ENCODE measurements at places on chromosomes 16 and 17.

DNA sequence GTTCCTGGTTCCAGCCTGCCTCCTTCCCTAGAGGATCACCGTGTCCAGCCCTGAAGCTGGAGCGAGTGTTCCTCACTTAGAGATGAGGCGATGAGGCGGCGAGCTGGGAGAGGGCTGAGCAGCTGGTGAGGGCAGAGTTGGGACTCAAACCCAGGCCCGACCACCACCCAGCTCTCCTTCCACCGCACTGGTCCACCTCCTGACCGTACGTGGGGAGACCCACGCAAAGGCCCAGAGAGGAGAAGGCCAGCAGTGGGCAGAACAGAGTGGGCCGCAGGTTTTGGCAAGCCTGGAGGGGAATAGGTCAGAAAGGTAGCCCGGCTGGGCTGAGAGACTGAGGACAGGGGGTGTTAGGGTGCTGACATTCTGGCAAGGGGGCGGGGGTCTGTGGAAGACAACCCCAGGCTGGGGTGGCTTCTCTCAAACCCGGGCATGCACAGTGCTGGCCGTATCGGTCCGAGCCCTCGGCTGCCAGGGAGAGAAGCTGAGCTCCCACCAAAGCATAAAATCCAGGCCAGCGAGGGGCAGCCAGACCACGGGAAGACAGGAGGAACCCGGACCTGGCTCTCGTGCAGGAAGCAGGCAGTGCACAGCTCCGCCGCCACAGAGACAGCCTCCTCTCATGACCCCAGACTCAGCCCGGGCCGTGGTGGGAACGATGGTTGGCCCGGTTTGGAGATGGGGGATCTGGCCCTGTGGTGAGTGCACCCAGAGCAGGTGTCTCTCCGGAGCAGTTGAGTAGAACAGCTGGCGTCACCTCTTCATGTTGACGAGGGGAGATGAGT, 24.9 kb downstream of the MLYCD start:
- no peak for DNase-seq

DNA sequence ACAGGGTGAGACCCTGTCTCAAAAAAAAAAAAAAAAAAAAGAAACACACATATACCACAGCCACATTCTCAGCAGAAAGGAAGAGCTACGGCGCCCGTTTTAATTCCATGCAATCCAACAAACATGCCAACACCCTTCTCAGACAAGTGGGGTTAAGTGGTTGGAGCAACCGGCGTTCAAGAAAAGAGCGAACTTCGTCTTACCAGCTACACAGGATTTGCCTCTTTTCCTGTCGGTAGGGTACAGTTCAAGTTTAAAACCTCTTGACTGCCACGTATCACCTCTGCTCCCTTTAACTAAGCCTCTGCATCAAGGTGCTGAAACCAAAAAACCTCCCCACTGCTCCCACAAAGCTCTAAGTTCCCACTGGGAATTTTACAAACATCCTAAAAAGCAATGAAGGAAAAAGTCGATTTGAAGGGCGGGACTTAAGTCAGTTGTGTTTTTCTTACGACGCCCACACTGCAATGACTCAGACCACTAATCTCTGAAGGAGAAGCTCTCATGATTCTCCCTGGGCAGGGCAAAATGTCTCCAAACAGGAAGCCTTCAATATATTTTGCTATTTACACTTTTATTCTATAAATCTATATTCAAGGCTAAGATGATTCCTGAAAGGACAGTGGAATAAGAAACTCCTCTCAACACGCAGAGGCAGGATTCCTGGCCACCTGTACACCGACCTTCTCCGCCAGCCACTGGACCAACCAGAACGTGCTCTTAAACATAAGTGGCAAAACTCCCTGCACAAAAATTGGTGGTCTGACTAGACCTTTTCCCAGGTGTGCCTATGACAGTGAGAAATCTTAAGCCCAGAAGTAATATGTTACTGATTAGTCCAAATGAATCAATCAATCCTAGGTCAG, 18.8 kb downstream of the SRP68 start:
- peak; percentile 55 for DNase-seq

DNA sequence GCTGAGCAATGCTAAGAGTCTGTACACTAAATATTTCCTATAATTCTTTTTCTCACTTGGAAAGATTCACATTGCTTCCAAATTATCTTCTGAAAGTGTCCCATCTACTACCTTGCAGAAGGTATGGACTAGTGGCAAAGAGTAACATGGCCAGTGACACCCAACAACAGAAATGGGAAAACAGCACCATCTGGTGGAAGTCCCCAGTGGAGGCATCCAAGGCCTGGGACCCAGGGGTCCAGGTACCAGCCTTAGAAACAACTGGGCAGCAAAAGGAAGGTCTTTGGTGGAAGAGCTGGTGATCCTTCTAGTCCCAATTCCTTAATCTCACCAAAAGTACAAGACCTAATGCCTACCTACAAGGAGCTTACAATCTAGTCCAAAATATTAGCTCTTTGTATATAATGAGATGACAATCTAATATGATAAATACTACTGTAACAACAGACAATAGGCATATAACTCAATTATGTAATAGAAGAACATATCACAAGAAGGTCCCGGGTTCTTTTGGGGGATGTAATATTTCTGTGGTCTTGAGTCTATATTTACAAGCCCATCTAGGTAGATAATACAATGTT, 55.3 kb downstream of the SKAP1 start:
- DNase-seq = no peak

DNA sequence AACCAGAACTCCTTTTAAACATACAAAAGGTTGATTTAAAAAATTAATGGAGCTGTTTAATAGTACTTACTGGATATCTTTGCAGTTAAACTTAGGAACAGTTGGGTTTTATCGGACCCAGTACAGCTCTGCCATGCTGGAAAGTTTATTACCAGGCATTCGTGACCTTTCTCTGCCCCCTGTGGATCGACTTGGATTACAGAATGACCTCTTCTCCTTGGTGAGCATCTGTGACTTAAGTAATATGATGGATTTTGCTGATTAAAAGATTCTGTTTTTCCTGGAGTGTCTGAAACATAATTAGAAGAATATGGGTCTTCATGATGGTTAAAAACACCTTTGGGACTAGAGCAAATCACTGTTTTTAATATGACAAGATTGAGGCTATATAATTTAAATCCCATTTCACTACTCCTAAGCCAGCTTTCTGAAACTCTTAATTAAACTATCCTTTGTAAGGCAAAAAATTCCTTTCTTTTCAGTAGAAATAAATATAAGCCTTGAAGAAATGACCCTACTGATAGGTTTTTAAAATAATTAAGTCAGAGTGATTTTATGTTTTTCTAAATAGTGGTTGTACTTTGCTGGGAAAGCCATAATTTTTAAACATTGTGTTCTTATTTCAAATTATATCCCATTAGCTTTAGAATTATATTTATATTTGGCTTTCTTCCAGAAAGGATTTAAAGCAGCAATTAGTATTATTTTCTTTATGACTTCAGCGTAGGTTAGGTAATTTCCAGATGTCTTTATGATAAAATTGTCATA, 45.7 kb upstream of the KPNB1 start:
- DNase-seq = no peak

DNA sequence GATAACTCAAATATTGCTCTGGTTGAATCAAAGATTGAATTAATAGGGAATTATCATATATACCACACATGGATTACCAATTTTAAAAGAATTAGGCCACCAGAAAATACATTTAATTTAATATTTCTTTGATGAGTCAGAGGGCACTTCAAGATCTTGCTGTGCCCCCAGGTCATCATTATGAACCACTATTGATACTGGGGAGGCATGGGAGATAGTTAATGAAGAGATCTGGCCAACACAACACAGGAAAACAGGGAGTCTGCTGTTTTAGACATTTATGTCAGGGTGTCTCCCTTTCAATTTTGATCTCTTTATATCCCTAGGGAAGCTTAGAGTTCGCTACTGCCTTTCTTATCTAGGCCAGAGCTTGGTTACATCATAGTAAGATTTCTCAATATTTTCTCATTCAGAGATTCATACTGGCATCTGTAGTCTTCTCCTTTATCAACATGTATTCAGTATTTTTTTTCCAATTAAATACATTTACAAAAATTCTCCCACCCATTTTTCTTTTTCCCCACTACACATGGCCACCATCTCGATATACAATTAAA, 158.3 kb upstream of the ZFHX3 start:
- DNase-seq = no peak

DNA sequence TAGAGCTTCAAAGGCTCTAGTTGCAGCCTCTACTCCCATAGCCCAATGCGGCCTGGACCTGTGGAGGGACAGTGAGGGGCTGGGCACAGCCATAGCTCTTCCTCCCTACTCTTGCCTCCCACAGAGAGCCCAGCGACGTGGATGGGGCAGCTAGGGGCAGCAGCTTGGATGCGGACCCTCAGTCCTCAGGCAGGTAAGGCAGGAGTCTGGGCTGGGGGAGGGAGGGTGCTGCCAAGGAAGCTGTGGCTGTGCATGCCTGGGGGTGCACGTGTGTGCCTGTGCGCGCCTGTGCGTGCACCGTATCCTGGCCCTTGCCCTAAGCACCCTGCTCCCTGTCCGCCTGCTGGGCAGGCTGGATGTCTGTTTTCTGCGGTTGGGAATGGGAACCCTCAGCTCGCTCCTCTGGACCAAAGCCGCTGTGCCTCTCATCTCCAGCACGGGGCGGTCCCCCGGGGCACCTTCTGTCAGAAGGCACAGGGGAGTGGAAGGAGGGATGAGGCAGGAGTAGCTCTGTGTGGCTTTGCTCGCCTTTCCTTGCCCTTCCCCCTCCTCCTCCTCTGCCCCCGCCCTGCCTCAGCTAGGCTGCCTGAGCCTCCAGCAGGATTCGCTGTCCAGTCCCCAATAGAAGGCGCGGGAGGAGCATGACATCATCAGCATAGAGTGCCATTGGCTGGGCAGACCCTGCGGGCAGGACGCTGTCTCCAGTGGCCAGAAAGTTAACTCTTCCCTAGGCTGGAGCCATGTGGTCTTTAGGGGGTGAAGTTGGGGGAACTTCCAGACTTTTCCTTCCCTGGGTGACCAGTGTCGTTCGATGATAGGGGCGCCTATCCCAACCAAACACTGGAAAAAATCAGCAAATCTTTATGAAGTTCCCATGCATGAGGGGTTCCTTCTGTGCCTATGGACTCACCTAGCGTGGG, 797 bp downstream of the PRCD start:
- peak; percentile 46 for DNase-seq

- no peak for DNase-seq
These were observed 505.4 kb upstream of the C16orf82 start for GRCh38 chr16:26561303-26561702.

GRCh38 chr16:49696414-49697101, 159.4 kb downstream of the ZNF423 start:
- DNase-seq = no peak

- no peak for DNase-seq
These were observed 130.8 kb upstream of the IRX3 start for GRCh38 chr16:54417384-54417783.

- DNase-seq = no peak
These were observed 1.9 kb downstream of the CDK5R1 start for GRCh38 chr17:32488604-32489180.

DNA sequence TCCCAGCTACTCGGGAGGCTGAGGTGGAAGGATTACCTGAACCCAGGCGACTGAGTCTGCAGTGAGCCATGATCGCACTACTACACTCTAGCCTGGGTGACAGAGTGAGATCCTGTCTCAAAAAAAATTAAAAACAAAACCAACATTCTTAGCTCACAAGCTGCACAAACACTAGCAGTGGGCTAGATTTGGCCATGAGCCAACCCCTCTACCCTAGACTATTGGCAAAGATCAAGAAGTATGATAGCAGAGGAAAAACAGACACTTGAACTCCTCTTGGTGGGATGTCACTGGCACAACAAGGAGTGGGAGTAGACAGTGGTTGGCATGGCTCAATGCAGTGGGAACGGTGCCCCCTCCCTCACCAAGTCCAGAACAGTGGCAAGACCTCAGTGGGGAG, 19.6 kb upstream of the RIPOR1 start:
- DNase-seq = no peak

DNA sequence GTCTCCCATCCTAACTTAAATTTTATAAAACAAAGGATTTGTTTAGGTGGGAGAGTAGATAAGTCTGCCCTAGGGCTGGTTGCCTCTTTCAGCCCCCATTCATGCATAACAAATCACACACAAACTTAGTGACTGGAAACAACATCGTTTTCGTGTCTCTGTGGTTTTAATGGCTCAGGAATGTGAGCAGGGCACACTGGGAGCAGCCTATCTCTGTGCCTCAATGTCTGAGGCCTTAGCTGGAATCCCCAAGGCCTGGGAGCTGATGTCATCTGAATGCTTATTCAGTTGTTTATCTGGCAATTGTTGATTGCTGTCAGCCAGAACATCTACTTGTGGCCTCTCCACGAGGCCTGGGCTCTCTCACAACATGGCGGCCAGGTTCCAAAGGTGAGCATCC, 101.9 kb upstream of the HSBP1 start:
- DNase-seq = no peak

GRCh38 chr17:47204722-47205418, 4.3 kb upstream of the MYL4 start:
- DNase-seq = peak; percentile 24

GRCh38 chr16:22664132-22664531, 149.8 kb upstream of the HS3ST2 start:
- DNase-seq = no peak

DNA sequence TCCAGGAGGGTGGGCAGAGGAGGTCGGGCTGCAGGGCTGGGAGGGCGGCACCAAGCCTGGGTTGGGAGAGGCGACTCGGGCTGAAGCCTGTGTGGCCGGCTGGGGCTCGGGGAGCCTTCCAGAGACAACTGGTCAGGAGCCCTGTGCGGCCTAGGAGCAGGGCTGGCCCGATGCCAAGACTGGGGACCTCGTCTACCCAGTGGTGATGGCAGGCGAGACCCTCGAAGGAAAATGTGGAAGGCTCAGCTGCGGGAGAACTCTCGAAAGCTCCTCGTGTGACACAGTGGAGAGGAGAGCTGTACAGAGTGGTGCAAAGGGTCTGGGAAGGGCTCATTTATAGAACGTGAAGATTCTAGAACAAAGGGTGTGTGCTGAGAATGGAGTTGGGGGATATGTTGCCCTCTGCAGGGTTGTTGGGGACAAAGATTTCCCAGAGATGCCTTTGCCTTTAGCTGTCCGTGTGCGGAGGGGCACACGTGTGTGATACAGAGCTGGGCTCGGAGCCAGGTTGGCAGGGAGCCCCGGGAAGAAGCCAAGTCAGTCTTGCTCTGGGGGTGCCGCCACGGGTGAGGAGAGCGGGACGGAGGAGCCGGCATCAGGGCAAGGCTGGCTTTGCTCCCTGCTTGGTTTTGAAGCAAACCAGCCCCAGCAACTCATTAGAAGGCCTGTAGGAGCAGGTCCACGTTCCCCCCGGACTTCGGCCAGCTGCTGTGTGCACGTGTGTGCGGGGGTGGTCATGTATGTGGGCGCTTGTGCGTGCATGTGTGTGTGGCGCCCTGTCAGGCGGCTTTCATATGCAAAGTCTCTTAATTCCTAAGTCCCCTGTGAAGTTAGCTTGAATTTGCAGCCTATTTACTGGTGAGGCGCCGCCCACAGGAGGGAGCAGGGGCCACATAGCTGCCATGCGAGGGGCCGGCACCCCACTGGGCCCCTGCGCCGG, 132.4 kb upstream of the CHMP6 start:
- no peak for DNase-seq

DNA sequence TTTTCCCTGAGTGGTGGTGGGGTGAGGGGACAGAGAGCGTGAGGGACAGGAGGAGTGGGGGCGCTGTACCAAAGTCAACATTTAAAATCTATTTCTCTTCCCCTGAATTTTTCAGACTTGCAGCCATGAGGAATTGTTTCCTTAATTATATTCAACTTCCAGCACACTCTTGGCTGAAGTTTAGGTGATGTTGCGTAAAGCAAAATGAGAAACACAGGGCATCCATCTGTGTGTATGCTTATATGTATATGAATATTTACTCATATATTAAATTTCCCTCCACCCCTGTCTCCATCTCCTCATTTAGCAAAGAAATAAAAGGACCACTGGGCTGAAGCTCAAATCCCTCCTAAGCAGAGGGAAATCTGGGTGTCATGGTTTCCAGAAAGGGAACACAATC, 218.1 kb downstream of the XYLT1 start:
- DNase-seq = no peak

- peak; percentile 9 for DNase-seq
These were observed 345.8 kb upstream of the CDH5 start for GRCh38 chr16:66020642-66021041.

Data from LoVo (cell line).